ENCODE measurements at places on chromosomes 12 and 14.

GRCh38 chr12:14854586-14855183, 11.4 kb upstream of the ART4 start:
- DNase-seq: no peak

- no peak for DNase-seq
Measured at GRCh38 chr12:29703528-29703927, 80.2 kb downstream of the TMTC1 start.

DNA sequence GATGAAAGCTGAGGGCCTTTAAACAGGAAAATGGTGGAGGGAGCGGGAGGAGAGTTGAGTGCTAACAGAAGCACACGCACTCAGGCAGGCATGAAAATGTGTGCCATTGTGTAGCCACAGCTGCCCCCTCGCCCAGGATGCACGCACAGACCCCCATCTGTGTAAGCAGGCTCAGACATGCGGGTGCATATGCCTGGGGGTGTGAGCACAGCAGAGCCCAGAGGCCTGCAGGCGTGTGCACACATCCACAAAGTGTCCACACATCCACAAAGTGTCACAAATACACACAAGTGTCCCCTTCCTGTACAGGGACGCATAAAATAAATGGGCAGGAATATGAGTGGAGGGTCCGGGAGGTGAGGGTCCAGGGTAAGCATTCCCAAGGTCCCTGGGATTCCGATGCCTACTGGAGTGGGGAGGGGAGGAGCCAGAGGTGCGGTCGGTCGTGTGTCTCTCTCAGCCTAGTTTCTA, 805 bp upstream of the KRT7 start:
- DNase-seq: no peak

DNA sequence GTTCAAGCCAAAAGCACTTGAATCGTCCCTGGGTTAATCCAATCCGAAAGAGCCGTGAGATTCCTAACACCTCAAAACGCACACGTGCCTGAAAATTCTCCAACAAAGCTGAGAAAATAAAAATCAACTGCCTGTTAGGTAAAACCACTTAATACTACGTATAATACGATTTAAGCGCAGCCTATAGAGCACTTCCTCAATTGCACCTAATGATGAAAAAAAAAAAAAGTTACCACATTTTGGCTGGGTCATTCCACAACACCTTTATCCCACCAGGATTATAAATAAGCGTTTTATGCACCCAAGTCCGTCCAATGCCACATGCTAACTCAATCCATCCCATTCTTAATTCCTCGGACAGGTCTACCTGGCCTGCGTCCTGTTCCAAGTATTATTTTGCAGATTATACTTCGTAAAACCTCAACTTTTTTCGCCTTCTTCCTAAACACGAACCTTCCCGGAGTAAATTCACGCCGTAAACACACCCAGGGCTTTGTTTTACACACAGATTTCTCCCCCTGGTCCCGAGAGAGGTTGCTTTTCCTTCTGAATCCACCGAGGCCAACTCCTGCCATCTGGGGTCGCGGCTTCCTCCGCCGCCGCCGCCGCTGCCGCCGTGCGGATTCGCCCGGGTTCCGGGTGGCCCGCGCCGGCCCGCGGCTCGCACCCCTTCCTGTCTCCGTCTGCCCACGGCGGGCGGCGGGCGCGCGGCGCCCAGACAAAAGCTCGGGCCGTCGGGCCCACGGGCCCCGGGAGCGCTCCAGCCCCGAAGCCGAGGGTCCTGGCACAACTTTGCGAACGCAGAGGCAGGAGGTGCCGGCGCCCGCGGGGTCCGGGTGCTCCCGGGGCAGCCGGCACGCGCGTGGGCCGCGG, 66.2 kb downstream of the RNF34 start:
- no peak for DNase-seq

DNA sequence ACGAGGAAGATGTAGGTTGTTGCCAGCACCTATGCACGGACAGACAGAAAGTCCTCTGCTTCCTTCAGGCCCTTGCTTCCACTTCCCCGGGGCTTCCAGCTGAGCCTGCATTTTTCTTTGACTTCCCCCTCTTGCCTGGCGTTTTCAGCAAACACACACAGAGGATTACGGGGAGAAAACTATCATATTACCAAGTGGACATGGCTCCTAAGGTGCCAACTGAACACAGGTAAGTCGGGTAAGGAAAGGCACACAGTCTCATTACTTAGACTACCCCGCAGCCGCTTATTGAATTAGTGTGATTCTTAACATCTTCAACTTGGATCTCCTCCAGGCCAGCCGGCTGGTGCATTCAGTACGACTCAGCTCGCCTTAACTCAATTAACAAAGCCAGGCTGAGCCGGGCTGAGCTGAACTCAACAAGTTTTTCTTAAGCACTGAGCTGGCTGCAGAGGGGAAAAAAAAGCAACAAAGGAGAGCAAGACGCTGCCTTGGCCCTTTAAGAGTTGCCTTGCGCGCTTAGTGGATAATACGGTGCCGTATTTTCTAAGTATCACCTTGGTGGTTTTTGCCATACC, 19.2 kb upstream of the MAP1LC3B2 start:
- no peak for DNase-seq

DNA sequence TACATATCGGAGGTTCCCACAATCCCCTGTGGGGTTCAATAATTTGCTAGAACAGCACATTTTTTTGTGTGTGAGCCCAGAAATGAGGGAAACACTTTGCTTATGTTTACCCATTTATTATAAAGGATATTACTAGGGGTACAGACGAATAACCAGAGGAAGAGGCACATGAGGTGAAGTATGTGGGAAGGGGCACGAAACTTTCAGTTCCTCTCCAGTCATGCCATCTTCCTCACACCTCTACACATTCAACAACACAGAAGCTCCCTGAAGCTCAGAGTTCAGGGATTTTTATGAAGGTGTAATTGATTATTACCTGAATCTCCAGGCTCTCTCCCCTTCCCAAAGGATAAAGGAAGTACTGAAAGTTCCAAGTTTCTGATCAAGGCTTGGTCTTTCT, 30.2 kb upstream of the DYRK2 start:
- DNase-seq: no peak

GRCh38 chr14:81406863-81407262, 6.7 kb upstream of the STON2 start:
- DNase-seq: peak; percentile 80

DNA sequence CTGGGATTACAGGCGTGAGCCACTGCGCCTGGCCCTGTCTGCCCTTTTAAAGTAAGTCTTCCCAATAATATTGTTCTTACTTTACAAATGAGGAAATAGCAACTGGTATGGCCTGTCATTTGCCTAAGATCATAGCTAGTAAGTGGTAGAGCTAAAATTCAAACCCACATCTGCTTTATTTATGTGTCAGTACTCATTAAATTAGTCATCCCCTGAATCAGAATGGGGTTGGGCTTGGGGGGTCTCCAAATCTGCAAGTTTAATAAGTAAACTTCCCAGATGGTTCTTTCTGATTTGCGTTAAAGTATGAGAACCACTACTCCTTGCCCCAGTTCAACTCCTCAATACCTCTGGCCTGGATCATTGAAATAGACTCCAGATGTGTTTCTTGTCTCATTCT, 96.2 kb downstream of the FAR2 start:
- no peak for DNase-seq

DNA sequence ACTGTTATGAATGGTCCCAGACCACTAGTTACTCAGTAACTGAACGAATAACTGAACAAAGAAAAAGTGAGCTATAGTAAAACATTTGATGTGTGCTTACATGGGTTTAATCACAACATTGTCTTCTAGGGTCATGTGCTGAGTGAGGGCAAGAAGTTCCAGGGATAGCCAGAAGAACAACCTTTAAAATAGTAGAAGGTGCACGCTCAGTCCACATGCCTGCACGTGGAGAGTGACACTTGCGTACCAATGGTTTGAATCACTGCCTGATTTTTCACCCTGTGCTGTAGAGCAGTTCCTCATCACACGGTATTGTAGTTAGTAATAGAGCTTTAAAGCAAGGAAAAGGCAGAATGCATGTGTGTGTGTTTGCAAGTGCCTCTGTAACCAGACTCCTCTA, 224.2 kb downstream of the EGLN3 start:
- DNase-seq: no peak

All from epithelial cell of proximal tubule (primary cell).